ENCODE measurements at places on chromosomes 11 and 22. TPM values are rescaled to one million over a fixed set of nuclear protein-coding genes. Genes with fewer than 3 reads are reported as not detected.

- no peak for DNase-seq
These were observed 93.7 kb downstream of the PLEKHA7 start for GRCh38 chr11:16920559-16920958.

Gene RAB3IL1
- total RNA-seq: 4.3 TPM

Gene GALNT18
- total RNA-seq: 26.8 TPM

GRCh38 chr11:82791779-82792178 is 58.1 kb upstream of the FAM181B start:
- DNase-seq: no peak

GRCh38 chr22:39384750-39385480 is 14.7 kb upstream of the TAB1 start:
- no peak for DNase-seq

DNA sequence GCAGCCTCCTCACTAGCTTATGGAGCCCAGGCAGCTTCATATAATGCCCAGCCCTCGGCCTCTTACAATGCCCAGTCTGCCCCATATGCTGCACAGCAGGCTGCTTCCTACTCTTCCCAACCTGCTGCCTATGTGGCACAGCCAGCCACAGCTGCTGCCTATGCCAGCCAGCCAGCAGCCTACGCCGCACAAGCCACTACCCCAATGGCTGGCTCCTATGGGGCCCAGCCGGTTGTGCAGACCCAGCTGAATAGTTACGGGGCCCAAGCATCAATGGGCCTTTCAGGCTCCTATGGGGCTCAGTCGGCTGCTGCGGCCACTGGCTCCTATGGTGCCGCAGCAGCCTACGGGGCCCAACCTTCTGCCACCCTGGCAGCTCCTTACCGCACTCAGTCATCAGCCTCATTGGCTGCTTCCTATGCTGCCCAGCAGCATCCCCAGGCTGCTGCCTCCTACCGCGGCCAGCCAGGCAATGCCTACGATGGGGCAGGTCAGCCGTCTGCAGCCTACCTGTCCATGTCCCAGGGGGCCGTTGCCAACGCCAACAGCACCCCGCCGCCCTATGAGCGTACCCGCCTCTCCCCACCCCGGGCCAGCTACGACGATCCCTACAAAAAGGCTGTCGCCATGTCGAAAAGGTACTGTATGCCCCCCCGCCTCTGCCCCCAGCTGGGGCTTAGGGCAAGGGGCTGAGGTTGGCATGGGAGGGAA is 8.8 kb downstream of the RBM14 start:
- DNase-seq: no peak
